ENCODE measurements at places on chromosomes 4 and X.

GRCh38 chr4:44231006-44231405 is 217.6 kb downstream of the KCTD8 start:
- DNase-seq = no peak

- DNase-seq = no peak
Measured at GRCh38 chrX:125765347-125765746, 400.7 kb downstream of the DCAF12L2 start.

DNA sequence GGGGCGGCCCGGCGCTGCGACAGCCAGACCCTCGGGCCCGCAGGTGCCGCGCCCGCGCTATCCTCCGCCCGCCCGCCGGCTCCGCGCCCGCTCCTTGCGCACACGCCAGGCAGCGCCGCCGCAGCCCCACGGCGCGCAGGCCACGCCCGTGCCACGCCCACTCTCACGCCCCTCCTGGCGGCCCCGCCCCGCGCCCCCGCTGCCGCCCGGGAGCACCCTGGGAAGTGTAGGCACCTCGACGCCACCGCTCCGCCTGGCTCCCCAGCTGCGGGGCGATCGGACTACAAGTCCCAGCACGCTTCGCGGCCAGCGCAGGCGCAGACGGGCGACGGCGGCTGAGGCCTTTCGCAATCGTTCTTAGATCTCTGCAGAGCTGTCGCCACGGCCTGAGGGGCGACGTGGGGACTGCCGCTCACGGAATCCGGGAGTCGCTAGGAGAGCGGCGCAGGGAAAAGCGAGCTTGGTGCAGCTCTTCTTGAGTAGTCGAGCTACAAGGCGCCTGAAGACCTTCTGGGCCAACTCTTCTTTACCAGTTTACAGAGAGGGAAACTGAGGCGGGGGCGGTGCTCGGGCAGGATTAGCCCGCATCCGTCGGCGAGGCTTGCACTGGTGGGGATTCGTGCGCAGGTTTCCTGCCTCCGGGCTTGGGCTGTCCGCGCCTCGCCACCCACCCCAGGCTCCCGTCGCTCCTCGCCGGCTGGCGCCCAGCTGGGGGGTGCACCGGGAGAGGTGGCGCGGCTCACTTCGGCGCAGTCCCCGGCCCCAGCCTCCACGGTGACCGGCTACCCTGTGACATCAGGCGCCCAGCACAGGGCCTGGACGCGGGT is at the start of gene ABLIM2:
Gene ABLIM2, minus strand, starts transcription at position 104 of the 827 bp plus-strand sequence. CDS start 124 bp downstream, outside the sequence.
- DNase-seq = peak; percentile 85

GRCh38 chr4:138870737-138871554 is 144.6 kb upstream of the NOCT start:
- DNase-seq = peak; percentile 62

DNA sequence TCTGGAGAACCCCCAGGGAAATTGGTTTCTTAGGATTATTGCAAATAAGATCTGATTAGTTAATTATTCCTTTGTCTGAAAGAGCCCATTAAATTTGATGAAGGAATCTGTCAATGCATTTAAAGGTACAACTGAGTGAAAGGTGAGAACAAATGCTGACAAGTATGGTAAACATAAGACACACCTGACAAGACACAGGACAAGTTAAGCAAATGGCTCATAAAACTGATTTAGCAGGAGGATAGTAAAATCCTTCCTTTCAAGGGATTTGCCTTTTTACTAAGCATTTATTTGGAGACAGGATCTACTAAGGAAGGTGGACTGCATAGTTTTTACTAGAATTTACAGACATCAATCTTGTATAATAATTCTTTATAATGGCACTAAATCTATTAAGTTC is 553.9 kb downstream of the SPRY1 start:
- no peak for DNase-seq

DNA sequence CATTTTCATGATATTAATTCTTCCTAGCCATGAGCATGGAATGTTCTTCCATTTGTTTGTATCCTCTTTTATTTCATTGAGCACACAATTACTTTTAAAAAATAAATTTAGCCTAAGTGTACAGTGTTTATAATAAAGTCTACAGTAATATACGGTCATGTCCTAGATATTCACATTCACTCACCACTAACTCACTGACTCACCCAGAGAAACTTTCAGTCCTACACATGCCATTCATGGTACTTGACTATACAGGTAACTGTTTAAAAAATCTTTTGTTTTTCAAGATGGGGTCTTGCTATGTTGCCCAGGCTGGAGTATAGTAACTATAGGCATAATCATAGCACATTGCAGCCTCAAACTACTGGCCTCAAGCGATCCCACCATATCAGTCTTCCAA is 348.1 kb downstream of the RAPGEF2 start:
- no peak for DNase-seq

DNA sequence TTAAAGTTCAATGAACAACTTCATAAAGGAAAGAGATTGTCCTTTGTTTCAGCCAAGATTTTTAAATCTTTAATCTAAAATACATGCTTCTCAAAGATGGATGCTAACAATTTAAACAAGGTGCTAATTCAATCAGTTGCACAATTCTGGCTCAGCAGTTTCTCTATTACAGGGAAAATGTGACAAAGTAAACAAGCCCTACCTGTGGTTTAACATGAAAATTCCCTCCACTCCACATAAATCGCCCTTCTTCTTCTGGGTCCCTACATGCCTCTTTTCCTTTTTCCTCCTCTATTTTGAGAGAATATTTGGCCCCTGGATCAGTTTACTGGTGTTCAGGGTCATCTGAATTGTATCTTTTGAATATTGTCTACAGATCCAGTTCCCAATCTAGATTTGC is 80.6 kb downstream of the FRYL start:
- peak; percentile 78 for DNase-seq

DNA sequence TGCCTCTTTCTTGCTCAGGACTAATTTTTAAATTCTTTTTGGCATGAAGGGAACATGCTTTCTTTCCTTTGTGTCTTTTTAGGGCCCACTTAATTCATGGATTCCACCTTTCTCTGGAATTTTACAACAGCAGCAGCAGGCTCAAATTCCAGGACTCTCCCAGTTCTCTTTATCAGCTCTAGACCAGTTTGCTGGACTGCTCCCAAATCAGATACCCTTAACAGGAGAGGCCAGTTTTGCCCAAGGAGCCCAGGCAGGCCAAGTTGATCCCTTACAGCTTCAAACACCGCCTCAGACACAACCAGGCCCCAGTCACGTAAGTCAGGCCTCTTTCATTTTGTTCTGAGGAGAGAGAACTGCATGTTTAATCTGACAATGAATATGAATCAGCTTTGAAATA is 2.3 kb downstream of the ODAM start:
- DNase-seq = peak; percentile 63

GRCh38 chr4:62881210-62881609 is 1528.0 kb downstream of the TECRL start:
- DNase-seq = no peak

GRCh38 chr4:17657090-17657489 is 42.6 kb downstream of the MED28 start:
- no peak for DNase-seq

DNA sequence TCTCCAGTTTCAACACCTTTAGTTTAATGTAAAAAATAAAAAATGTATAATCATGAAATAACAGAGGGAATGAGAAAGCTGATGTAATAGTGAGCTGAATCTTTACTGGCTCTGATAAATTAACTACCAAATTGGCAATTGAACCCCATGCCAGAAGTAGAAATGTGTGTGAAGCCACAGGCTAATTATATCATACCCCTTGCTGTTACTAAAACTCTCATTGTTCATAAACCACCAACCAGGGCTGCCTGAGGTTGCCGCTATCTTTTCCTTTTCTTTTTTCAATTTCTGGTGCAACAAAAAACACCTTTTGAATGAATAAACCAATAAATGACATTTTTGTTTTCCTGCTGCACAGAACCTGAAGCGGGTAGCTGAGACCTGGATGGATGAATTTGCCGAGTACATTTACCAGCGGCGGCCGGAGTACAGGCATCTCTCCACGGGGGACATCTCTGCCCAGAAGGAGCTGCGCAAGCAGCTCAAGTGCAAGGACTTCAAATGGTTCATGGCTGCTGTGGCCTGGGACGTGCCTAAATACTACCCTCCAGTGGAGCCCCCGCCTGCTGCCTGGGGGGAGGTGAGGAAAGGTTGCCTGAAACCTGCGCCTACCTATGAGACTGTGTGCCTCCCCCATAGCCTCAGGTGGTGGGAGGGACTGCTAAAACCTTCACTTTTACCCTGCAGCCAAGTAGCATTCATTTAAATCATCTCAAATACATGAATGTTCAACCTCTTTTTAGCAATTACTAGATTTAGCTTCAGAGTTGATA is 216.7 kb upstream of the GALNT7 start:
- DNase-seq = no peak

DNA sequence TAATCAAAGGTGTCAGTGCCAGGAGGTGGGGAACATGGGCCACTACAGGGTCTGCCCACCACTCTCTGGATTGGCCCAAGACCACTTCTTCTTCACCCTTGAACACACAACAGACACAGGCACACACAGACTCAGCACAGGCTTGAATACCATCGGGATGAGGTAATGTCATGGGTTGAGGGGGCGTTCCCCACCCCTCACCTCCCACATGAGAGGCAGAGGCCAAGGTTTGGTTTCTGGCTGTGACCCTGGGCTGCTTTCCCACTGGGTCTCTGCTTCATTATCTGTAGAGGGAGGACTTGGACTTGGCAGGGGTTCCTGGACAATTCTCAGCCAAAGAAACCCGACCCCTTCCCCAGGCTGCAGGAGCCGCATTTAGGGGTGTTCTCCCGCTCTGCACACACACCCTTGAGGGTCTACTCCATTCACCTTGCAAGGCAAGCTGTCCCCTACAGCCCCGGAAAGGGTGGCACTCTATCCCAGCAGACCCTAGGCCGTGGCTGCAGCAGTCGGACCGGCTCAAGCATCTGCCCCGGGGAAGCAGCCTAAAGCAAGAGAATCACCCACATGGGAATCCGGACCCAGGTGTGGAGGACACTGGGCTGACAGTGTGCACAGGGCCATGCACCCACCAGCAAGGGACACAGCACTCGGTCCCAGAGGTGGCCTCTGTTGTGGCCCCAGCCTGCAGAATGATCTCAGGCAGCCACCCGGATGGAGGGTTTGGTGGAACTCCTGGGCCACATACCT is 62.4 kb downstream of the TRMT44 start:
- DNase-seq = no peak

GRCh38 chr4:61407642-61408618 is 207.8 kb downstream of the ADGRL3 start:
- DNase-seq = no peak
